ENCODE measurements at places on chromosomes 3 and 15.
A peak's percentile ranks its signal among the peaks of the same experiment; 100 is the strongest.

GRCh38 chr15:53548236-53548635 lies 211.2 kb downstream of the WDR72 start:
- DNase-seq = no peak

DNA sequence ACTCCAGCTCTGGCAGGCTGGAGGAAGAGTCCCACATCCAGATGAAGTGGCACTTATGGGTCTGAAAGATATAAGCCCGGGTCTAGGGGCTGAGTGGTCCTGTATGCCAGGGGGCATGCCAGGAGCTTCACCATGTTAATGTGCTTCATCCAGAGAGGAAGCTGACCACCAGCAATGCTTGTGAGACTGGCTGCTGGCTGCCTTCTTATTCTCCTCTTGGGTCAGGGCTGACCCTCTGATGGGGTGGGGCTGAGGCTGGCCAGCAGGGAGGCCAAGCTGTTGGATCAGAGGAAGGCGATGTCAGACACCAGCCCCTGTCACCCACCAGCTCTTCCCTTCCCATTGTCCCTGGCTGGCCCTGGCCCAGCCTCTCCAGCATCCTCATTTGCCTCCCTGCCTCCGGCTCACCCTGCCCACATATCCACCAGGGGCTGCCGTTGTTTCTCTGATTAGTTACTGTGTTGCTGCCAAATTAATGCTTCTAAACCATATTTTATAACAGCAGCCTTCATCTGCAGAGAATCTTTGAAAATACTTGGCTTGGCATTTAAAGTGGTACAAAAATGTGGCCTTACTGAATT lies 20.4 kb upstream of the PSTPIP1 start:
- DNase-seq = no peak

DNA sequence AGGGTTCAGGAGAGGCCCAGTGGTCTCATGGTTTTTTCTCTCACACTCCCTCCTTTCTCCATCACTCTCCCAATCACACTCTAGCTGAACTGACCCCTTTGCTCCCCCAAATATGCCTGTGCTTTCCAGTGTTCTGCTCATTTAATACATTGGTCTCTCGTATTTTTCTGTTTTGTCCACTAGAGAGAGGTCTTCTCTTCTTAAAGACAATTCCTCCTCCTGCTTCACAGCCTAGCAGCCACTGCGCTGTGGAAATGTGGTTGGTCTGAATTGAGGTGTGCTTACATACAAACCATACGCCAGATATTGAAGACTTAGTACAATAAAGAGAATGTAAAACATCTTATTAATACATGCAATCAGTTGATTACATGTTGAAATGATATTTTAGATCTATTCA lies 60.6 kb upstream of the XCR1 start:
- DNase-seq = no peak

DNA sequence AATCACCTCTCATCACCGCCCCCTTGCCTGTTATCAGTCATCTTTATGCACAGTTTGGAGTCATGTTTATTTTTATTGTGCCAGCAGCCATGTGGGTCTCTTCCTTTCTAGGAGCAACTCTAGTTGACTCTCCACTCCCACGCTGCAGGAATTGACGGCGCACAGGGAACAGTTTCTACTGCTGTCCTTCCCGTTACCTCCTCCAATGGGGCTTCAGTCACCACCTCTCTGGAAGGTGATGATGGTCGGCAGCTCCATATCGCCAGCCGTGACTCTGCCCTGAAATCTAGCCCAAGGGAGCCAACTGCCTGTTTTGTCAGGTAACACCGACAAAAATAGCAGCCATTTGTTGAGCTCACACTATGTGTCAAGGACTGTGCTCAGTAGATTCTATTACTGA lies 35.6 kb upstream of the FAM107A start:
- no peak for DNase-seq

GRCh38 chr3:32359766-32360492 lies 31.7 kb upstream of the CMTM7 start:
- DNase-seq = no peak

DNA sequence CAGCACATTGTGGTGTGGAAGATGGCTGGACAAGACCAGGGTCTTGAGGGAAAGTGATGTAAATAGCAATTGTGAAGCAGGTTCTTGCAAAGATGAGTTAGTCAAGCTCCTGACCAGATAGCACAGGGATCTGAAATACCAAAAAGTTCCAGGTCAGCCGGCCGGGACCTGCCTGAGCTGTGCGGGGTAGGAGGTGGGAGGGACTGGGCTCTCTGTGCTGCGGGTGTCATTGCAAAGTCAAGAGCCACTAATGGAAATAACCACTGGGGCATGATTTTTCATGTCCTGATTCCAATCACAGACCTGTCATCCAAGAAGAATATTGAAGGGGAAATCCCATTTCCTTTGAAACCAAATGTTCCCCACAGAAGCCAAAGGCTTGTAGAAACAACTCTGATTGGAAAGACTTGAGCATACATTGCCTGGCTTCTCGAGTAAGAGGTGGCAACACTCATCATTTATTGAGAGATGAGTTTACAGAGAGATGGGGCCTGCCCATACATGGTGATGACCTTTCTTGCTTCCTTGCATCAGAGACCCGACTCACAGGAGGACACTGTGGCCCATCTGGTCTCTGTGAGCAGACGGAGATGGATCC lies 44.2 kb upstream of the KY start:
- no peak for DNase-seq

DNA sequence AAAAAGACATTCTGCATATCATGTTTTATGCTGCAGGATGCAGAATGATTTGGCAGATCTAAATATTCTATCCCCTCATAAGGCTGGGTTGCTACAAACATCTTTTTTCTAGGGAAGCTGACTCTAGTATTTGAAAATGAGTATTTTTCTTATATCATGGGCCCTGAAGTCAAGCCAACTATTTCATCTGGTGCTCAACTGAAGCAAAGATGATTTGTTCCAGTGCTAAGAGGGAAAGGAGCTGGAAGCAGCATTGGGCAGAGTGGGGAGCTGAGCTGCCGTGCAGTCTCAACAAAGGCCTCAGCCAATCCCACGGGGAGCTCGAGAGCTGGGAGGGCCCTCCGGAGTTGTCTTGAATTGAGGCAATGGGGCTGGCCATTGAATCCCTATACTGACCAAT lies 155.3 kb upstream of the SLCO3A1 start:
- DNase-seq = no peak

GRCh38 chr3:107907996-107908395 lies 182.8 kb downstream of the CD47 start:
- DNase-seq = no peak

DNA sequence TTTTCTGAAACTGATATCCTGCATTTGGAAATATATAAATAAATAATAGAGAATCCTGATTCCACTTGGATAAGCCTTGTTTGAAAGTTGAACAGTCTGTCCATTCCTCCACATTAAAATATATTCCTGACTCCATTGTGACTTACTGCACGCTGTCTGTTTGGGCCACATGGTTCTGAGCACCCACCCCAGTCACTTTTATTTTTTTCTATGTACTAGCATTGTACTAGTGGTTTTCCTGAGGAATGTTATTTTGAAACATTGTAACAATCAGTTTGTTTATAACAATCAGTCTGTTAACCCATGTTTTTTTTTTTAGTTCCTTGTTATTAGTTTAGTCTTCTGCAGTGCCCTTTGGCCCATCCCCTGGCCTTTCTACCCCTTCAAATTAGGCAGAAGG lies 87.4 kb upstream of the CCNL1 start:
- DNase-seq = no peak

- DNase-seq = no peak
These were observed 1549.3 kb downstream of the OTOL1 start for GRCh38 chr3:163045945-163046344.

DNA sequence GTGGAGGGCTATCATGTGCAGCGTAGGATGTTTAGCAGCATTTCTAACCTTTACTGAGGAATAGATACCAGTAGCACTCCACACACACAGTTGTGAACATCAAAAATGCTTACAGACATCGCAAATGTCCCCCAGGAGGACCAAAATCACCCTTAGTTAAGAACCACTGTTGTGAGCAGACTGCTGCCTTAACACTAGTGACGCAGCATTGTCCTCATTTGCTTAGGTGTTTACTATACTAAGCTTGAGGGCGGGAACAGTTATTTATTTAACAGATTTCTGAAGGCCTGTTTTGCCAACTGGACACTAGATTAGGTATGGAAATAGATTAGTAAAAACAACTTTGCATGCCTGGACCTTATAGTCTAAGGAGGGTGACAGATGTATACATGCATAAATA lies 2.3 kb downstream of the PPP2R3A start:
- no peak for DNase-seq

DNA sequence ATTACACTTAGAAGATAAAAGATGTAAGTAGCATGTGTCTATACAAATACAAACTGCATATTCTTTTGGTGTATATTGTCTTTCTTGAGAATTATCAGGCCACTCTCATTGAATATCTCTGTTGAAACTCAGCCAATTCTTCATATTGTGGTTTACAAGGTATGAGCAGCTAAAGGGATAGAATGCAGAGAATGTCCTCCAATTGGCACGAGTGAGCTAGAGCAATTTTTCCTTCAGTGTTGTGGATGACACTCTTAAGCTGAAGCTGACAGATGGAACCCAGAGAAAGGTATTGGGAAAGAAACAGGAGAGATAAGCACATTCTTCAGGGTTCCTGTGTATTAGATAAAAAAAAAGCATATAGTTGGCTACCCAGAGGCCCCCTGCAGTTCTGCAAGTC lies 453.1 kb downstream of the EPHA3 start:
- DNase-seq = no peak

- DNase-seq = no peak
These were observed 35.1 kb downstream of the DNAH1 start for GRCh38 chr3:52350981-52351761.

DNA sequence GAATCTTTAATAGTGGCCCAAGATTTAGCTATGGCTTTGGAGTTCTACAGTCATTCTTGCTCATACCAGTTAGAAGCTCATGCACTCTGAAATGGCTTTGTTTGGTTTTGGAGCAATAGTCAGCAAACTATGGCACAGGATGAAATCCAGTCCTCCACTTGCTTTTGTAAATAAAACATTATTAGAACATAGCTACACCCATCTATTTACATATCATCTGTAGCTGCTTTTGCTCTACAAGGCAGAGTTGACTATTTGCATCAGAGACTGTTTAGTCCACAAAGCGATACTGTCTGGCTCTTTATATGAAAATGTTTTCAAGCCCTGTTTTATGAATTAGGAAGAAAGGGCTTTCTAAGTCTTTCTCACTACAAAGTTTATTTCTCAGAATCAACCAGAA lies 716.9 kb downstream of the AGBL1 start:
- no peak for DNase-seq

DNA sequence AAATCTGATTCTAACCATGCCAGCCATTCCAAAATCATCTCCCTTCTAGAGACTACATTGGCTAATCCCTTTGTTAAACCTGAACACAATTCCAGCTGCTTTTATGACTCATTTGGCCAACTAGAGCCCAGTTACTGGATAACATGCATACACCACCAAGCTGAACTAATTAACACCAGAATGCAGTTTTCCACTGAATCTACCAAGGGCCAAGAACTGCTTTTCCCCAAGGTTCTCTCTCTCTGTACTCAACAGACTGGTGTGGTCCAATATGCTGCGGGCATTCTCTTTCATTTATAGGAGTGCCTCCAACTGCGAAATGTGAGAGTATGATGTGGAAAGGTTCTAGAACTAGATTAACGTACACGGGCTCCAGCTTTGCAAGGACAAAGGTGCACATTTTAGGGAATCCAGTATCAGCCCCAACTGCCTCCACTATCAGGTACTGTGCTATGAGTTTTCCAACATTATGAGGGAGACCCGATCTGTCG lies 1.5 kb downstream of the CHSY1 start:
- no peak for DNase-seq

GRCh38 chr3:65952842-65953241 lies 85.9 kb downstream of the MAGI1 start:
- DNase-seq = no peak

GRCh38 chr15:89043031-89044002 lies 44.9 kb upstream of the ABHD2 start:
- no peak for DNase-seq

GRCh38 chr15:59461521-59461920 lies 23.5 kb downstream of the FAM81A start:
- DNase-seq = no peak

DNA sequence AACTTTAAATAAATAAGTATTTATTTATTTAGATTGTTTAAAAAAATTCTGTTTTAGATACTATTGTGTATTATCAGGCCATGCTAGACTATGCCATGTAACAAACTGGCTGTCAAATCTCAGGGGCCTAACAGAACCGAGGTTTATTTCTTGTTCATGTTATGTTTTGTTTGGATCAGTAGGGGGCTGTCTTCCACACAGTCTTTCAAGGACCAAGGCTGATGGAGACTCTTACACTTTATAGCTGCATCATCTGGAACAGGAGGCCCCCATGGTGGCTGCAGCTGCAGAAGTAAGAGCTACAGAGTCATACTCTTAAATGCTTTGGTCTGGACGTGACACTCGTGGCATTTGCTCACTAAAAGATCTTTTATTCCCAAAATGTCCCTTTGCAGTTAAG lies 33.0 kb upstream of the ARL14 start:
- DNase-seq = no peak

- no peak for DNase-seq
These were observed 81.2 kb downstream of the ANO10 start for GRCh38 chr3:43540624-43541023.

DNA sequence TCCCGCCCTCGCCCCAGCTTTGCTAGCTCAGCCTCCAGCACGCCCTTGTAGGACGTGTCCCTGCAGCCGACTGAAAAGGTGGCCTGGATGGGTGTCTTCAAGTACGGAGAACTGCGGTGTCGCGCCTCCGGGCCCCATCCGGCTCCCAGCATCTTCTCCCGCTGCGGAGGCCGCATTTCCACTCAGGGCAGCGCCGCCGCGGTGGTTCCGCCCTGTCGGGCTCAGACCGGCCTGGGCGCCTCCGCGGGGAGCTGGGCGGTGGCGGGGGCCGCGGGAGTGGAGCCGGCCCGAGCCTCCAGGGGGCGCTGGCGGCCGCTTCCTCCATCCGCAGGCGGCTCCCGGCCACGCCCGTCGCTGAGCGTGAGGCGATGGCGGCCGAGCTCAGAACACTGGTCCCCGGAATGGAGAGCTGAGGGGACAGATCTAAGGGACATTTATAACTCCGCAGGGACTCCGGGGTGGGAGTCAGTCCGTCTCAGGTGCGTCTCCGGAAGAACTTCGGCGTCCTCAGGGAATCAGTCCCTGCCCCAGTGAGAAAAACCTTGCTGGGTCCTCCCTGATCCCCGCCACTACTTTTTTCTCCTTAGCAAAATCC lies 13.6 kb upstream of the SMCO1 start:
- DNase-seq = peak; percentile 93

Measured in GM13976 (cell line).